ENCODE measurements at places on chromosomes 1 and 21. TPM values are rescaled to one million over a fixed set of nuclear protein-coding genes. Genes with fewer than 3 reads are reported as not detected.

Gene AMPD1
- not detected for polyA plus RNA-seq

- DNase-seq, result no peak
These were observed 25.3 kb upstream of the EFHD2 start for GRCh38 chr1:15384301-15384901.

Gene NGF
- polyA plus RNA-seq, result 8.0 TPM

DNA sequence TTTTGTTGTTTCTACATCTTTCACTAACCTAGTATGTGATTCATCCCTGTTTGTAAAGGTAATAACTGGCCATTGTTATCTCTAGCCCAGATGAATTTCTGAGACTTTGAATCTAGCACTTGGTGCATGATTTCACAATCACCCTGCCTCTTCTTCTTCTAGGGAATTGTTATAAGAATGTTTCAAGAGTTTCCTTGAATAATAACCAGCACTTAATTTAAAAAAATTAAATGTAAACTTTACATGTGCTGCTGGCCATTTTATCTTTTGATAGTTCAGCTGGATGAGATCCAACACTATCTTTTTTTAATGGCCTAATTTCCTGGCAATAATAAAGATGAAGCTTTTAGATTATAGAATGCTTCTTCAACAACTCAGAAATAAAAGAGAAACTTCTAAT lies 31.8 kb downstream of the UBE2U start:
- DNase-seq, result no peak

Gene SCAMP3
- polyA plus RNA-seq, result 74.9 TPM

Gene NUDC
- 71.0 TPM for polyA plus RNA-seq

Data from urinary bladder (tissue), 4 donors.